Stimulated activated CD8-positive, alpha-beta memory T cell treated with anti-CD3 and anti-CD28 coated beads, Interleukin-15, amount 100 ng/mL, for 48 hours (primary cell): ENCODE measurements at places on chromosomes 11 and 22.

GRCh38 chr11:9639099-9639498 is 24.8 kb upstream of the SWAP70 start:
- no peak for DNase-seq

GRCh38 chr11:103929170-103929903 is 107.1 kb upstream of the DDI1 start:
- DNase-seq, result no peak

DNA sequence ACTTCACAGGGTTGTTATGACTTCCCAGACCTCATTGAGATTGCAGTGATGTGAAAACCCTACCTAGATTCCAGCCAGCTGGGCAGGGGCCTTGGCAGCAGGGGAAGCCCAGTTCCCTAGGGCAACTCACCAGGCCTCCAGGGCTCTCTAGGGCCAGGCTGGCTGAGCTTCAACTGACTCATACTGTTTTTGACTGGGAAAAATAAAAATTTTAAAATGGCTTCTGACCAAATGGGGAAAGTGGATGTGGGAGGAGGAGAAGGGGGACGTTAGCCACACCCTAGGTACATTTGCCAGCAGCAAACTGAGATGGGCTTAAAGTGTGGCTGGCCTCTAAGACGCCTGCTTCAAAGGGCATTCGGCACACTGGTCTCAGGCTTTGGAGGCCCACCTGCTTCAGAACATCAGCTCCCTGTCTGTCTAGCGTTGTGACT is 39.0 kb downstream of the BMAL1 start:
- no peak for DNase-seq

- DNase-seq, result no peak
These were observed 9.6 kb upstream of the LMO1 start for GRCh38 chr11:8273287-8273686.

- DNase-seq, result no peak
These were observed 5.1 kb upstream of the INTS4 start for GRCh38 chr11:77999446-78000030.

GRCh38 chr11:119691020-119691666 is 37.9 kb downstream of the NECTIN1 start:
- DNase-seq, result no peak
